ENCODE measurements at places on chromosomes 6 and 20. TPM values are rescaled to one million over a fixed set of nuclear protein-coding genes. Genes with fewer than 3 reads are reported as not detected.

DNA sequence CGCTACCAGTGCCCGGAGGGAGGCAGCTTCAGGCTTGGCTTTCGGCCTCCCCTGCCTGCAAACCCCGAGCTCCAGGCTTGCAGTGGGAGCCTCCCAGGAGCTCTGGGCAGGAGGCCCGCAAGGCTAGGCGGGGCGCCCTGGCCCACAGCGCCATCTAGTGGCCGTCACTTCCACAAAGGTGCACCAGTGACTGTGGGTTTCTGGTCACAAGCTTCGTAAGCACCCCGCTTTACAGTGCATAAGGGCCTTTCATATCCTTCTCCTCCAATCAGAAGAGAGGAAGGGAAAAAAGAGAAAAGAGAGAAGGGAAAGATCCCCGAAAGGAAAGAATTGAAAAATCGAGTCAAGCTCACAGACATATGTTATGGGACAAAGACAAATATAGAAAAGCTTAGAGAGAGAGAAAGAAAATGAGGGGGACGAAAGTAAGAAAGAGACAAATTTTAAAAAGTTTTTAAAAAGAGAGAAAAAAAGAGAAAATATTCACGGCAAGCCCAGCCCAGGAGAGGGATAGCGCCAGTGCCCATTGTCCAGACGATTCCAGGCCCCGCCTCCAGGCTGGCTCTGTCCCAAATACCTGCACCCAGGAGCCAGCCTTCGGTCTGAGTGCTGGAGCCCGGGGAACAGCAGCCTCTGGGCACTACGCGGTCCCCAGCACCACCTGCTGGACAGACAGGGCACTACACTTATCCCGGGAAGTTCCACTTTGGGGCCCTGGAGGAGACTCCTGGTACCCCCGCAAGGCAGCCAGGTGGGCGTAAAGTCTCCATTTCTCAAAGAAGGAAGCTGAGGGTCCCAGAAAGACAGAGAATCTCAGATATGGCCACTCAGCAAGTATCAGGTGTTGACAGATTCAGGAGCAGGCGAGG, 207.1 kb downstream of the PREX1 start:
- H3K4me1 ChIP-seq: no peaks in the 10 kb centered on the region
- DNase-seq: peak; percentile 94
- H3K27me3 ChIP-seq: no peaks in the 10 kb centered on the region
- no peak overlapping the region for H3K27ac ChIP-seq
- H3K4me3 ChIP-seq: peak overlapping the region; percentile 53
- no peaks in the 10 kb centered on the region for H3K36me3 ChIP-seq

- peaks cover 9% of the 10 kb centered on the region for H3K27me3 ChIP-seq
- H3K36me3 ChIP-seq: no peaks in the 10 kb centered on the region
- H3K27ac ChIP-seq: no peak overlapping the region
- no peak for DNase-seq
Measured at GRCh38 chr6:148556410-148556809, 190.4 kb upstream of the UST start.

GRCh38 chr6:107235511-107235910, 120.2 kb upstream of the BEND3 start:
- no peaks in the 10 kb centered on the region for H3K27me3 ChIP-seq
- DNase-seq: no peak
- H3K36me3 ChIP-seq: no peaks in the 10 kb centered on the region
- no peak overlapping the region for H3K4me3 ChIP-seq

- DNase-seq: no peak
- H3K4me1 ChIP-seq: no peaks in the 10 kb centered on the region
- no peaks in the 10 kb centered on the region for H3K27me3 ChIP-seq
- H3K27ac ChIP-seq: no peak overlapping the region
- H3K36me3 ChIP-seq: no peaks in the 10 kb centered on the region
Measured at GRCh38 chr6:55969526-55969925, 94.1 kb upstream of the BMP5 start.

- no peak for DNase-seq
- H3K4me1 ChIP-seq: no peaks in the 10 kb centered on the region
- no peak overlapping the region for H3K4me3 ChIP-seq
- no peaks in the 10 kb centered on the region for H3K36me3 ChIP-seq
Measured at GRCh38 chr6:47091886-47092668, 49.9 kb upstream of the ADGRF1 start.

- H3K27ac ChIP-seq: no peak overlapping the region
- no peaks in the 10 kb centered on the region for H3K4me1 ChIP-seq
- DNase-seq: no peak
- no peaks in the 10 kb centered on the region for H3K36me3 ChIP-seq
Measured at GRCh38 chr6:94144807-94145206, 725.4 kb upstream of the EPHA7 start.

GRCh38 chr6:34389034-34389433, 3.4 kb downstream of the NUDT3 start:
- H3K36me3 ChIP-seq: no peaks in the 10 kb centered on the region

- no peak overlapping the region for H3K4me3 ChIP-seq
- no peak for DNase-seq
- H3K27ac ChIP-seq: no peak overlapping the region
- no peaks in the 10 kb centered on the region for H3K36me3 ChIP-seq
- H3K4me1 ChIP-seq: no peaks in the 10 kb centered on the region
Measured at GRCh38 chr20:52094693-52095092, 96.9 kb downstream of the ZFP64 start.

DNA sequence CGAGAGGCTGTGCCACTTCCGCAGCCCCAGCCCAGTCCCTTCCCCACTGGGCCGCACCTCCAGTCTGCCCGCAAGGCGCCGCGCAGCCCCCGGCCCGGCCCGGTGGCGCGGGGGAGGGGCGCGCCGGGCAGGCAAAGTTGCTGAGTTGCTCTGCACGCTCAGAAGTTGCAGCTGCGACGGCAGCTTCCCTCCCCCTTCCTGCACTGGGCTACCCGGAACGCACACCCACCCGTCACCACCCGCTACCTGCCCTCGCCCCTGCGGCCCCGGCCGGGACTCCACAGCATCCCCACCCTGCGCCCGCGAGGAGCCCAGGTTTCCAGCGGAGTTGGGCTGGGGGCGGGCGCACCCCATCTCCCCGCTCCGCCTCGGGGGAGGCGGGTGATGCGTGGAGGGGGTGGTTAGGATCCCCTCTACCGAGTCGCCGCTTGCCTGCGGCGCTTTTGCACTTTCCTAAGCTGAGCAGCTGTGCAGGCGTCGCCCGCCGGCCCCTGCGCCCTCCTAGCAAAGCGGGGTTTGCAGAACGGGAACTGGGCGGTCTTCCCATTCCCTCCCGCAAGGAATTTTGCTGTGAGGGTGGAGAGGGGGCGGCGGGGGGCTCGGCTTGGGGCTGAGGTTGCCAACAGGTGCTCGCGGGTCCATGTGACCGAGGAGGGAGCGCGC, 55.9 kb upstream of the RREB1 start:
- H3K27me3 ChIP-seq: peaks cover 55% of the 10 kb centered on the region
- H3K4me3 ChIP-seq: peak overlapping the region; percentile 70
- peak; percentile 78 for DNase-seq

- no peak overlapping the region for H3K27ac ChIP-seq
- no peaks in the 10 kb centered on the region for H3K36me3 ChIP-seq
- no peak for DNase-seq
- H3K4me1 ChIP-seq: no peaks in the 10 kb centered on the region
Measured at GRCh38 chr20:59149678-59150504, 13.7 kb upstream of the ZNF831 start.

DNA sequence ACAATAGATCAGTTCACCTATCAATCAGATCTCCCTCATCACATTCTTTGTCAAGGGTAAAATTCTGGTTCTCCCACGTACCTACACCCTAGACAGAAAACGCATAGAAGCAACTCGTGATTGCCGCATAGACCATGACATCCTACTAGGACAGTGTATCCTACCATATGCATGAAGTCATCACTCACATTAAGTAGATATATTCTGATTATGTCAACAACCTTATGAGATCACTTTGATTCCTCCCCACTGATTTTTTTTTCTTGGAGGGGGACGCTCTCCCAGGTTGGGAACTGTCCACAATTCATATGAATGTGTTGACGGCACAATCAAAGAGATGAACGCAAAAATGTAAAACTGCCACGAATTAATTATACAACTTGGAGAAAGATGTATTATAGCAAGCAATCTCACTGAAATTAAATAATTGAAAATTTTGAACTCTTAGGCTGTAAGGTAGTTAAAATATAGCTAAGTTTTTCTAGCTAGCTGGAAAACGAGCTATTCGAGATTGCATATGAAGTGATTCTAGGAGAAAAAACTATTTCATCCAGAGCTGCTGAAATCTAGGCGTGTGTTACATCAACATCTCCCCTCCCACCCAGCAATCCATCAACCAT, 82.5 kb upstream of the CCDC28A start:
- H3K4me3 ChIP-seq: peak overlapping the region; percentile 96
- no peaks in the 10 kb centered on the region for H3K4me1 ChIP-seq
- no peak overlapping the region for H3K27ac ChIP-seq
- DNase-seq: no peak
- peaks cover 23% of the 10 kb centered on the region for H3K27me3 ChIP-seq
- no peaks in the 10 kb centered on the region for H3K36me3 ChIP-seq

DNA sequence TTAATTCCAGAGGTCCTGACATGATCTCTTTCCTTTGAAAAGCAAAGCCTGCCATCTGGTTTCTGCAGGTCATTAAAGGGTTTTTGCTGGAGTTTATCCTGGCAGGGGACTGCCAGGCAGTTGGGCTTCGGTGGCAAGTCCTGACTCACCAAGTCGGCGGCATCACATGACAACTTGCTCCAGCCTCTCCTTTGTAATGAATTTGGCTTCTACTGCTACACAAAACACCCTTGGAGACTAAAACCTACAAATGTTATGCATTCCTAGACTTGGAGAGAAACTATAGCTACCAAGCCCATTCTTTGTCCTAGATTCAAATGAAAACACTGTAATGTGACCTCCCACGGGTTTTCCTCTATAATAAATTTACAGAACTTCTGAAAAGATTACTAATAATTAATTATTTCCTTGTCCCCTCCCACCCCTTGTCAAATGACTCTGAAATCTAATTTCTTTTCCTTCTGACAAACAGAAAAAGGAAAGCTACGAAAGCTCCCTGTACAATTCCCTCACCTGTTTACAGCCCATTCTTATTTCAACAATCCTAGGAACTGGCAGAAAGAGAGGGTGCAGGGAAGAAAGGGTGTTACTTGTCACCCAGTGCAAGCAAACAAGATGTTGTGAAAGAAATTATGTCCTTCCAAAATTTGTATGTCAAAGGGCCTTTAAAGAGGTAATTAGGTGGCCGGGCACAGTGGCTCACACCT, 62.9 kb downstream of the QRSL1 start:
- H3K36me3 ChIP-seq: no peaks in the 10 kb centered on the region
- peaks cover 8% of the 10 kb centered on the region for H3K4me1 ChIP-seq
- H3K27me3 ChIP-seq: no peaks in the 10 kb centered on the region
- H3K4me3 ChIP-seq: no peak overlapping the region

- H3K4me1 ChIP-seq: peaks cover 19% of the 10 kb centered on the region
- no peak overlapping the region for H3K27ac ChIP-seq
- H3K27me3 ChIP-seq: no peaks in the 10 kb centered on the region
- peak; percentile 34 for DNase-seq
- no peak overlapping the region for H3K4me3 ChIP-seq
Measured at GRCh38 chr6:107864226-107865127, 40.4 kb upstream of the SCML4 start.

- no peak overlapping the region for H3K27ac ChIP-seq
- H3K4me1 ChIP-seq: peaks cover 10% of the 10 kb centered on the region
- no peaks in the 10 kb centered on the region for H3K27me3 ChIP-seq
- no peaks in the 10 kb centered on the region for H3K36me3 ChIP-seq
- no peak overlapping the region for H3K4me3 ChIP-seq
- no peak for DNase-seq
Measured at GRCh38 chr6:31874836-31875572, 3.8 kb downstream of the SLC44A4 start.

DNA sequence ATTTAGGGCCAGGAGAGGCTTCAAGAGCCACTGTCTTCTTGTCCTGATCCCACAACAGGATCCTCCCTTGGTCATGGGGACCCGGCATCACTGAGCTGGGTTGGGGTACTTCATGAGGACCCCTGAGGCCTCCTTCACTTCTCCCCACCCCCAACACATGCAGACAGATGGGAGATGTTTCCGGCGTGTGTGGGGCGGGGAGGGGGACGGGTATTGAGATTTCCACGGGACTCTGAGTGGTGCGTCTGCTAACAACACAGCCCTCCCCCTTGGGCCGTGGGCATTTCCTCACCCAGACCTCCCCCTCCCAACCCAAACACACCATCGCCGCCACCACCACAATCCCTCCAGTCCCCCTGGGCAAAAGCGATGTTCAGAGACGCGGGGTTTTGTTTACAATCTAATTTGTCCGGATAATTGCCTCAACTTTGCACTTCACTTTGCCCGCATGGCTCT, 906 bp upstream of the FOXP4 start:
- no peaks in the 10 kb centered on the region for H3K36me3 ChIP-seq
- DNase-seq: no peak
- H3K27ac ChIP-seq: no peak overlapping the region
- peaks cover 89% of the 10 kb centered on the region for H3K27me3 ChIP-seq
- peaks cover 39% of the 10 kb centered on the region for H3K4me1 ChIP-seq
- H3K4me3 ChIP-seq: peak overlapping the region; percentile 89

- H3K4me1 ChIP-seq: no peaks in the 10 kb centered on the region
- no peak overlapping the region for H3K4me3 ChIP-seq
- H3K27ac ChIP-seq: no peak overlapping the region
- DNase-seq: peak; percentile 84
- no peaks in the 10 kb centered on the region for H3K27me3 ChIP-seq
Measured at GRCh38 chr6:85126485-85127167, 323.3 kb upstream of the NT5E start.

DNA sequence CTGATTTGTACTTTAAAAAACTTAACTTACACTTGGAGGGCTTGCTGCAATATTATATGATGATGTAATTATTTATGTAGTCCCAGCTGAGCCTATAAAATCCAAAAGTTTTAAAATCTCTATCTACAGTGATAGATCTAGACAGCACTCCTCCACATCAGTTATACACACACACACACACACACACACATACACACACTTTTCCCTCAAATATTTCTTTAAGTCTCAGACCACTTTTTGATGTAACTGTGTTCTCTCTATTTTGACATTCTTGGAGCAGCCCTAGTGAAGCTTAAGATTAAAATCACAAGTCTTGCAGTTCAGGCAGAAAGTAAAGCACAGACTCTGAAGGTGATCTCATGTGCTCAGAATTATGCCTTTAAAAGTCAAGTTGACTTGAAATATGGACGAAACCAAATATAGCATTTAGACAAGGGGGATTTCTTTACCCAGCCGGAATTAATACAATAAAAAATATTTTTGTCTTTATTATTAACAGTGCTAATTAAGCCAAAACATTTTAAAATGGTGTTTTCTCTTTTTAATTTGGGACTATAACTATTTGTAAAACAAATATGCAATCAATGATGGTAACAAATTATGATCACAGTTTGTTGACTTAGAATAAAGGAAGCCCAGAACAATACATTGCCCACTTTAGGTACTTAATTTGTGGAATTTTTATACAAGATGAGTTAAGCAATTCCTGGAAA, 63.5 kb upstream of the TMEM30A start:
- H3K36me3 ChIP-seq: no peaks in the 10 kb centered on the region
- H3K4me1 ChIP-seq: peaks cover 72% of the 10 kb centered on the region
- no peak for DNase-seq

CDH22 gene
- total RNA-seq: 0.28 TPM

HDAC2 gene
- 328 TPM for total RNA-seq

CCN6 gene
- not detected for total RNA-seq

MAP7 gene
- 8.9 TPM for total RNA-seq

RSPO4 gene
- 1.0 TPM for total RNA-seq

EYS gene
- 0.03 TPM for total RNA-seq

PPP1R14C gene
- total RNA-seq: 0.26 TPM

SIRPD gene
- not detected for total RNA-seq

ZNF311 gene
- 2.0 TPM for total RNA-seq

SSTR4 gene
- total RNA-seq: not detected
